ENCODE measurements at places on chromosomes 7 and 10.

DNA sequence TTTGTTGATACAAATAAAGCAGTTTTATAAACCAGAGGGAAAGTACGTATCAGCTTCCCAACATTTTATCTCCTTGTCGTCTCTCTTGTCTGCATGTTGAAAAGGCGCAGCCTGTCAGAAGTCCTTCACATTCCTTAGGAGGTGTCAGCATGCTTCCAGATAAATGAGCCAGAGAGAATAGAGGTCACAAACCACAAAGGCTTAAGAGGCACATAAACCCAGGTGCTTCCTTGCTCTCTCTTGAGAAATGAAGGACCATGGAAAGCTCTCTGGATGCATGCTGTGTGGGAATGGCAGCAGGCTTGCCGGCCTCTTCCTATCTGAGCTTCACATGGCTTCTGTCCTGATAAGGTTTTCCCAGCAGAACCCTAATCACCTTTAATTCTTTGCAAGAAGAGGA is 448.5 kb downstream of the XPNPEP1 start:
- no peak for DNase-seq

GRCh38 chr7:21999896-22000295 is 54.2 kb upstream of the CDCA7L start:
- DNase-seq, result no peak

DNA sequence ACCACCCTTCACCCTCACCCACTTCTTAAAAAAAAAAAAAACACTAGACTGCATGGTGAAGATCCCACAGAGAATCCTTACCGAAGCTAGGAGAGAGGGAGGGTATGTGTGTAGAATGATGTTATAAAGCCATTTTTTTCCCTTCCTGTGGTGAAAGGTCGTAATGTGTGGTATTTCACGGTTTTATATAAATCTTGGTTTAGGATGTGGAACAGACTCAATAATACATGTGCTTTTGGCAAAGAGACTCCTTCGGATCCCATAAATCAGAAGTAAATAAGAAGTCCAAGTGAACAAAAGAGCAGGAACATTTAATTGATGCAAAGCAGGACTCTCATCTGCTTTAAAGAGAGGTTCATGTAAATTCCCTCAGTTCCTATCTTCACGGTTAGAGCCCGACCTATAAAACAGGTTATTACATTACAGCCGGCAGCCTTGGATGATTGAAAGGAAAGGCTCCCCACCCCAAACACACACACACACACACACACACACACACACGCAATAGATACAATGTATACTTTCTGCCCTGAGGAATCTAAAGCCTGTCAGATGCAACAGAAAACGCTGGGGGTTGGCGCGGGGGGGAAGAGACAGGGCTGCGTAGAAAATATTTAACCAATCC is 8.8 kb downstream of the DLX5 start:
- DNase-seq, result no peak

DNA sequence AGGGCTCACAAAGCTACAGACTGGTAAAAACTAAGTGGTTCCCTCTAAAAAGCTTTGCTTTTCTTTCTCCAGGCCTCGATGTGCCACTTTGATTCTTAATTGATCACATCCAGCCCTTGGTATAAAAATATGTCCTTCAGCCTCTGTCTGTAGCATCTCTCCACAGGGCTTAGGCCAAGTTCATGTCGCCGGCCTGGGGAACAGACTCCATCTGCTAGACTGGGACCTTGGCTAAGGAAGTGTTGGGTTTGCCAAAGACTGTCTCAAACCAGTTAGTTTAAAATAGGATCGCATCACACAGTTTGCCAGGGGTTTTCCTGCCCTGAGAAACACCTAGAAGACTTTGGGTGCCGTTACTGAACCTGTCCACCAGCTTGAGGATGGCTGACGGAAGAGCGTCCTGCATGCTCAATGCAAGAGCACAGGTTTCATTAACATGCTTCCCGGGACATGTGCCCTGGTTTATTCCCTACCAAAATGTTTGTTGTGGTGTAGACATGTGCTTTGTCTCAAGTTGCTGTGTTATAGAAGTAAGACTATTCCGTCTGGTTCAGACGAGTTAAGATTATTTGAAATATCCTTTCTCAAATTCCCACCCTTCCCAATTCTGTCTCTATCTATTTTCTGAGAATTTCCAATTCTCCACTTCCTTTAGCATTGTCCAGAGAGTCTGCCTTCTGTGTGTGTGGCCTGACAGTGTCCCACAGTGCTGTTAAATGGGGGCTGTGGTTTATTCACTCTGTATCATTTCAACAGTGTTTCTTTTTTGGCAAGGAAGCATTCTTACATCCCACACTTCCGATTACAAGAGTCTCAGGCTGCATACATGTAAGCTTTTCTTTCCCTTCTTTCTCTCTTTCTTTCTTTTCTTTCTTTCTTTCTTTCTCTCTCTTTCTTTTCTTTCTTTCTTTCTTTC is 334.7 kb downstream of the INHBA start:
- no peak for DNase-seq

- DNase-seq, result no peak
Measured at GRCh38 chr10:60848126-60848525, 69.8 kb downstream of the CDK1 start.

- no peak for DNase-seq
Measured at GRCh38 chr7:484356-485101, 35.1 kb downstream of the PDGFA start.

DNA sequence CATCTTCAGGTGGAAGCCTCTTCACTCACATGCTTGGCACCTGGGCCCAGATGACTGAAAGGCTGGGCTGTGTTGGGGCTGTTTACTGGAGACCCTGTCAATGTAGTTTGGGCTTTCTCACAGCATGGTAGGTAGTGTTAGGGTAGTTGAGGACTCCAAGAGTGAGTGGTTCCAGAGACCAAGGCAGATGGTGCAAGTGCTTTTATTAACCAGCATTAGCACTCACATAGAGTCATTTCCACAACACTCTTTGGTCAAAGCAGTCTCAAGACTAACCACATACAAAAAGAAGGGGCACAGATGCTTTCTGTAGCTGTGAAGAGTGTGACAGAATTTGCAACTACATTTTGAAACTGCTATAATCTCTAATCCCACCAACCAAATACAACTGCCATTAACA is 135.0 kb downstream of the RTKN2 start:
- no peak for DNase-seq

DNA sequence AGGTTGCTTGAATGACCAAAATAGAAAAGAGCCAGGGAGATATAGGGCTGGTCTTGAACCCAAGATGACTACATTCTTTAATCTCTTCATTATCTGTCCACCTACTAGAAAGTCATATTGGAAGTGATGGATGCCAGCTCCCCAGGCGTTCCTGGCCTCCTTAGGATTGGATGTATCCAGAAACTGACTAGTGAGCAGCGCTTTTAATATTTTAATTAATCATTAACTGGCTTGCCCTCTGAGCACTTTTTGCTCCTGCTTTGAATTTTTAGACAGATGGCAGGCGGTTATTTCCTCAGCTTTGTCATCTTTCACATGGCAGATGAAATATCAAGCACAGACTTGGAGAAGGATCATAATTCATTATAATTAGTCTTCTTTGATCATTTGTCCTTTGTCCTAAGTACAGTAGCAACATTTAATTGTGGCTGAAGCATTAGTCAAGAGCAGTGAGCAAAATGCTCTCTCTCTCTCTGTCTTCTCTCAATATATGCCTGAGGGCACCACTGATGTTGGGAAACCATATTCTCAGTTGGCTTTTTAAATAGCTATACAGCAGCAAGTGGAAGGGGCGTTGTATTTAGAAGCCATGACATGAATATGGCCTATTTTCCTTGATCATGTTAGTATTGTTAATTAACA is 588.0 kb downstream of the NRG3 start:
- no peak for DNase-seq

- no peak for DNase-seq
Measured at GRCh38 chr7:113483657-113484056, 365.3 kb upstream of the SMIM30 start.

GRCh38 chr7:107007007-107007891 is 37.3 kb upstream of the PRKAR2B start:
- DNase-seq, result no peak

DNA sequence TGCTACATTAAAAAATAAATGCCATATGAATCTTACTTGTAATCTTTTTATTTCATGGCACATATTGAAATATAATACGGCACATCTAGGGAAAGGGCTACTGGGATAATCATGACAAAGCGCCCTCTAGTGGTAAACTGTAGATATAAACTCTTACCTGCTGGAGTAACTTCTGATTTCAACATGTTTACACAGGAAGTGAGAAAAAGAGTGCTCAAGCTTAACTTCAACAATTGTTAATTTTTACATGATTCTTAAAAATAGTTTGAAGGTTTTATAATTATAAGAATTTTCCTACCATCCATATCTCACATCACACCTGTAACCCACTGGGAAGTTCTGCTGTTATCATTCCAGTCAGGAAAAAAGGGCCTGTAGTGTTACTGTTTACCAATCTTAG is 2.0 kb upstream of the HEPACAM2 start:
- no peak for DNase-seq

GRCh38 chr10:47264797-47265281 is 35.2 kb upstream of the GDF10 start:
- DNase-seq, result no peak

DNA sequence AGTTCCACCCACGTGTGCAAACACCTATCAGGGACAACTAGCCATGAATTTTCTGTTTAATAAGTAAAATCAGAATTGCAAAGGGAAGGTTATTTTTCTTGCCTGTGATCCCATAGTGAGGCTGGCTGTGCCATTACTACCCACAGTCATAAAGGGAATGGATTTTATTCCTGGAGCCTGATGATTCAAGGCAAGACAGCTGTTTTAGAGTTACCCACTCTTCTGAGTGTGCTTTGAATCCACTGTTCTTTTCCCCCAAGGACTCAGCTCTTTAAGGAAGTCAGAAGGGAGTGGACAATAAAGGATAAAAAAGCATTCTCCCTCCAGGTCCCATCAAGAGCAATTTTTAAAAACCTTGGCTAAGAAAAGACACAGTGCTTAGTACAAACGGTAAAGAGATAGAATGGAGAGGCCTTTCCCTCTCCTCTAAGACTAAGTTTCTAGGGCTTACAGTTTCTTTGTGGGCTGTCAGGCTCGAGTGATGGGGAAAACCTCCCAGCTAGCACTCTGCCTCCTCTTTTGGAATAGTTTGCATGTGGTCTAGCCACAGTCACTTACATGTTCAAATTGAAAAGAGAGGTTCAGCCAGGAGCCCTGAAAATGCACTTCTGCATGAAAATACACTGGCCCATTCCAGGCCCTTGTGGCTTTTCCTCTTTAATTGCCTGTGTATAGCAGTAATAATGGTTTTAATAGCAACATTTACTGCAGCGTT is 5.1 kb upstream of the LRRC4 start:
- no peak for DNase-seq

- no peak for DNase-seq
Measured at GRCh38 chr7:16204953-16205352, 216.4 kb downstream of the CRPPA start.

DNA sequence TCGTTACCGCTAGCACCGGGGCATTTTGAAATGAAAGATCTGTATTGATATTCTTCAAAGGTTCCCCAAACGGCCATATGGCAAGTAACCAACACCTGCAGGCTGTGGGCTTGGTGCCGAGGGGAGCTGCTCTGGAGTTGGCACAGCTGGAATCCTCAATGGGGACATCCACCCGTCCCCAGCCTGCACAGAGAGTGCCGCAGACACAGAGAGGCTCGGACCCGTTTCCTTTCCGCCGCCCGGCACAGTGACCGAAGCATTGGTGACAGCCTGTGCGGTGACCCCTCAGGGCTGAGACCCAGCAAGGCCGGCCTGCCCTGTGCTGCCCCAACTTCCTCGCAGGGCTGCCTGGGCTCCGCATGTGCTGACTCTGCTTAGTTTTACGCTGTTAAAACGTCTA is 4.5 kb downstream of the CFAP46 start:
- no peak for DNase-seq

DNA sequence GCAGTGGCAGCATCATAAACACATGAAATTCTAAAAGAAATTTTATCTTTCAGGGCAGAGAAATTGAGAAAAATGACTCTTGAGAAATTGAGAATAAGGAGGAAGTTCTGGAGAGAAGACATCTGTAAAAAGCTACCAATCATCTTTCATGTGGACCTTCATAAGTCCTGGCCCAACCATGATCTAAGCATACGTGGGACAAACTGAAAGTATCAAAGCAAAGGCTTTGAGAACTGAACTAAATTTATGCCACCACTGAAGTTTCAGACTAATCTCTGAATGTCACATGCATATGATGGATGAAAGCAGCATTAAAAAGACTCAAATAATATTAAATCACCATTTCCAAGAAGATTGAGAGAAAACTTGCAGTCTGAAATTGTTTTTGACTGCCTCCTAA is 1502.8 kb upstream of the LRRTM3 start:
- no peak for DNase-seq

All from esophagus squamous epithelium (tissue), 5 donors.